ENCODE measurements at places on chromosomes 2 and 18. TPM values are rescaled to one million over a fixed set of nuclear protein-coding genes. Genes with fewer than 3 reads are reported as not detected.

Gene KYNU
- 361 TPM for total RNA-seq

Gene VIT
- total RNA-seq: not detected

Gene KATNAL2
- 3.3 TPM for total RNA-seq

Gene PARD3B
- total RNA-seq: 1.1 TPM

Gene CD8B2
- not detected for total RNA-seq

Gene TCF7L1
- 6.7 TPM for total RNA-seq

Gene UBE2E3
- total RNA-seq: 70.0 TPM

Gene EEF1B2
- 1,121 TPM for total RNA-seq

Gene NYAP2
- not detected for total RNA-seq

Gene FOXD4L1
- 0.40 TPM for total RNA-seq

Gene SH2D6
- 1.1 TPM for total RNA-seq

Gene BOLL
- not detected for total RNA-seq

Gene SCG2
- 0.88 TPM for total RNA-seq

Gene PROM2
- total RNA-seq: 0.06 TPM

Gene KLHL29
- total RNA-seq: 3.7 TPM

Gene AQP12B
- total RNA-seq: not detected

Gene HS6ST1
- 11.5 TPM for total RNA-seq

Gene SPDYA
- total RNA-seq: 0.32 TPM

Data from A549 treated with CORT108297 at 1 μM for 4 hours (cell line).